AG08396 (cell line): ENCODE measurements at places on chromosomes 4 and X.

- no peak for DNase-seq
Observed at GRCh38 chr4:138999666-139000065, 15.9 kb upstream of the NOCT start.

DNA sequence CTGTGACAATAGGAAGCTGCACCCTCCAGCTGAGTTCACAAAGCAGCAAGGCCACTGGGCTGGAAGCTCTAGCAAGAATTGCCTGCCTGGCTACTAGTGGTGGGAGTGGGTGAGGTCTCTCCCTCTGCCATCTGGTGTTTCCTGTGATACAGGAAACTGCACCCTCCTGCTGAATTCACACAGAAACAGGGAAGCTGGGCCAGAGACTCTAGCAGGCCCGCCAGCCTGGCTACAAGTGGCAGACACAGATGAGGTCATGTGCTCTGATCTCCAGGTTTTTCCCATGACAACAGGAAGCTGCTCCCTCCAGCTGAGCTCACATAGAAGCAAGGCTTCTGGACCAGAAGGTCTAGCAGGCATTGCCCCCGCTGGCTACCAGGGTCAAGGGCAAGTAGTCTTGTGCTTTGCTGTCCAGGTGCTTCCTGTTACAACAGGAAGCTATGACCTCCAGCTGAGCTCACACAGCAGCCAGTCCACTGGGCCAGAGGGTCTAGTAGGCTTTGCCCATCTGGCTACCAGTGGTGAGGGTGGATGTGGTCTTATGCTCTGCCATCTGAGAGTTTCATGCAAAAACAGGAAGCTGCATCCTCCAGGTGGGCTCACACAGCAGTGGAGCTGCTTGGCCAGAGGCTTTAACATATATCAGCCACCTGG is 41.5 kb upstream of the ZXDA start:
- no peak for DNase-seq

DNA sequence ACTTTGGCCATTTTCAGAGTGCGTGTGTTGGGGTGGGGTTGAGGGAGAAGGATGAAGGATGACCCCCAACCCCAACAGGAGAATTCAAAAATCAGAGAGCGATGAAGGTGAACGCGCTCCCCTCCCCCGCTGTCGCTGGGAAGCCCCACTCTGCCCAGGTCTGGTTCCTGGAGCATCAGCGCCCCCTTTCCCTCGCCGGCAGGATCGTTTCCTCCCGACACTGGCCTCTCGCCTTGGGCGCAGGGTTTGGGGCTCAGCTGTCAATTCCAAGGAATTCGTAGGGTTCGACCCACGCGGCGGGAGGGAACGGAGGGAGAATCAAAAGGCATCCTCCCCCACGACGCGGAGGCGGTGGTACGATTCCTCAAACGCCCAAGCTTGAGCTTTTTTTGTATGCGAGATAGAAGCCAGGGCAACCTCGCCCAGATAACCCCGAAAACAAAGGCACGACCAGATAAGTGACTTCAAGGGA is 1.0 kb upstream of the PDGFRA start:
- DNase-seq: peak; percentile 83

GRCh38 chr4:8540991-8541390 is 39.2 kb upstream of the GPR78 start:
- no peak for DNase-seq

- DNase-seq: no peak
Observed at GRCh38 chr4:96073461-96073860, 233.6 kb downstream of the PDHA2 start.

DNA sequence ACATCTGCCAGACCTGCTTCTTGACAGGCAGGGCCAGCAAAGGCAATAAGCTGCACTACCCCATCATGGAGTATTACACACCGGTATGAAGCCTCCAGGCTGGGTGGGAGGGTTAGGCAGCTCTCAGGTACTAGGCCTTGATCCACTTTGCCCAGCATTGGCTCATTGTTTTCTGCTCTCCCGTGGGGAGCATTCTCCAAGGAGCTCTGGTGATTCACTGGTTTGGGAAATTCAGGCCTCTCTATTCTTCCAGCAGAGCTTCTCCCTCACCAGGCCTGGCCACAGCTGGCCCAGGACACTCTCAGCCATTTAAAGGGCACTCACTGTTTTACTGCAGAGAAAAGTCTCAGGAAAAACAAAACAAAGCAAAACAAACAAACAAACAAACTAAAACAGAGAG is 33.0 kb downstream of the DRP2 start:
- no peak for DNase-seq

DNA sequence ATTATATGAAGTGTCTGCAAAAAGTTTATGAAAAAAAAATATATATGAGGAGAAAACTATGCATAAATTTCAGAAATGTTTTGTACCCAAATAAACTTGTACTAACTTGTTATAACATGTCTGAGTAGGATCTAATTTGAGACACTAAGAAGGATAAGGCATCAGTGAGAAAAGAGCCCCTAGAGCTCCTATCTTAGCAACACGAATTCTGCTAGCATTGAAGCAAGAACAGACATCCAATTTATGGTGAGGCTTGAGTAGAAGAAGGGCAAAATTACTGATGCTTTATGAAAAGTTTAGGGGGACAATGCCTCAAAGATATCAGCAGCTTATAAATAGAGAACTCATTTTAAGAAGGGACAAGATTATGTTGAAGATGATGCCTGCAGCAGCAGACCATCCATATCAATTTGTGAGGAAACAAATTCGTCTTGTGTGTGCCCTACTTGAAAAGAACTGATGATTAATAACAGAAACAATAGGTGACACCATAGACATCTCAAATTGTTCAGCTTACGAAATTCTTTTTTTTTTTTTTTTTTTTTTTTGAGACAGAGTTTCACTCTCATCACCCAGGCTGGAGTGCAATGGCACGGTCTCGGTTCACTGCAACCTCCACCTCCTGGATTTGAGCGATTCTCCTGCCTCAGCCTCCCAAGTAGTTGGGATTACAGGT is 35.7 kb upstream of the ADAM29 start:
- no peak for DNase-seq

DNA sequence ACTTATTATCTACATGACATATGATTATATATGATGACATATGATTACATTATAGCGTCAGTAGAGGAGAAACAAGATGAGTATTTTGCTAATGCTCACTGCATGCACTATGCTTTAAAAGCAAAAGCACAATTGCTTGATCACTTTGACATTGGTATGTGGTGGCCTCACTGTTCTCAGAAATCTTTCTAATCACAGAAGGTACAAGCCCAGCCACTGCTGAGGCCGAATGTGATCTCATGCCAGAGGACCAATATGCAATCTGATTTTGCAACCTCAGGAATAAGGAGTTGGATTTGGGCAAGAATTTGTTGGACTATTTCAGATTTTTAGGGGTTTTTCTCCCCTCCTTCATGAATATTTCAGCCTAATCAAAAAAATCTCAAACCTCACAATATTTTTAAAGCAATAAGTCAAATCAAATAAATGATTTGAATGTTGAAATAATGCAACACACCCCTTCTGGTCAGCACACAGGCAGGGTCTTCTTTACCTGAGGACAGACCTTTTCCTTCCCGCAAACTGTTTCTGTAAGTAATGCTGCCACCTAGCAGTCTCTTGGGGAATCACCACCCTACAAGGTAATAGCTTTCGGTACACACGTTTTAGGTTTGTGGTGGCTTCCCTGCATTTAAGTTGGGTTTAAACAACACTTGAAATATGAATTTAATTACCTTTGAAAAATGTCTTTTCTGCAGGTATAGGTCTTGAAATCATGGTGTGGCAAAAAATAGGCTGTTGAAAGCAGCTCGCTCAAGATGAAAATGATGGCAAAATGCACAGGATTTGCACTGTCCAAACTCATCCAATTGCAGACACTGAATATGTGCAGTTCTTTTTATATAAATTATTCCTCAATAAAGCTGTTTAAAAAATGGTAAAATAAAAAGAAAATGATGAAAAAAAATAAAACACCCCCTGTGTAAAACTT is 4.8 kb upstream of the CXCL13 start:
- peak; percentile 42 for DNase-seq

GRCh38 chr4:3858046-3858730 is 92.0 kb downstream of the ADRA2C start:
- no peak for DNase-seq

GRCh38 chrX:19670321-19670750 is 155.0 kb upstream of the MAP3K15 start:
- no peak for DNase-seq

GRCh38 chr4:86822136-86822535 is 27.0 kb downstream of the SLC10A6 start:
- no peak for DNase-seq

DNA sequence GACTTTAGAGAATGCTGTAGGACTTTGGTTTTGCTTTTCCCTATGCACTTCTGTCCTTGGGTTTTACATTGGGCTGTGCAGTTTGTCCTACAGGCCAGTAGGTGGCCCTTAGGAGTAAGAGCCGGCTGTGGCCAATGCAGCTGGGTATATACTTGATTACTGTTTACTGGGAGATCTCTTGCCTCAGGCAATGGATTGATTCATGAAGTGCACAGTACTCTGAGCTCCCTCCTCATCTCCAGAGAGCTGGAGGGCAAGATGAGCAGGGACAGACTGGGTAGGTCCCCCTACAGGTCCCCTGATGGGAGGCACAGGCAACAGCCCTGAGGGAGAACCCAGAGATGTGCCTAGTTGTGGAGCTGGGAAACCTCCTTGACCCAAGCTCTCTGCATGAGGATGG is 103.8 kb upstream of the QRFPR start:
- DNase-seq: peak; percentile 58

- DNase-seq: peak; percentile 60
Observed at GRCh38 chrX:37745354-37745753, 34.5 kb upstream of the CYBB start.

- DNase-seq: no peak
Observed at GRCh38 chr4:149973181-149973580, 105.1 kb upstream of the DCLK2 start.

DNA sequence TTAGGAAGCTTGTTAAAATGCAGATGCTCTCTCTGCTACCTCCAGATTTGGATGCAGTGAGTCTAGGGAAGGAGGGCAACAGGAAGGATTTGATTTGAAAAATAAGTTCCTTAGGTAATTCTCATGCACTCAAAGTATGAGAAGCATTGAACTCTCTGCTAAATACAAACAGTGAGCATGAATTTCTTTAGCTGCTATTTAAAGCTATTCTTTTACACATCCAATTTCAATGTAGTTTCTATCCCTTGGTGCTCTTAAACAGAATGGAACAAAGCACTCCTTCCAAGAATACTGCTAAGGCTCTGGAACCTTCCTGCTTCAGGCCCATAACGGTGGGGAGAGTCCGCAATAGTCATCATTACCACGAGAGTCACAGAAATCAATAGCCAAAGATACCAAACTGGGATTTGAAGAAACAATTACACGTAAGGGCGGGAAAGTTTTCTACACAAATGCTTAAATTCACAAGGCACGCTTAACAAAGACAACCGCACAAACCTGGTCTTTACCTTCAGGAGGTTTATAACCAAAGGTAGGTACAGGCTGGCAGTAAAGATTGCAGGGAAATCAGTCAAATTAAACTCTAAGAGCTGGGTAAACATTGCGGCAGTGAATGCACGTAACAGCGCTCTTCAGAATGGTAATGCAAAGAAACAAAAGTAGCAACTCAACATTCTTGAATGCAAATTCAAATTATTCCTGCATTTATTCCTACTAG is 123.2 kb upstream of the NAP1L5 start:
- DNase-seq: no peak

DNA sequence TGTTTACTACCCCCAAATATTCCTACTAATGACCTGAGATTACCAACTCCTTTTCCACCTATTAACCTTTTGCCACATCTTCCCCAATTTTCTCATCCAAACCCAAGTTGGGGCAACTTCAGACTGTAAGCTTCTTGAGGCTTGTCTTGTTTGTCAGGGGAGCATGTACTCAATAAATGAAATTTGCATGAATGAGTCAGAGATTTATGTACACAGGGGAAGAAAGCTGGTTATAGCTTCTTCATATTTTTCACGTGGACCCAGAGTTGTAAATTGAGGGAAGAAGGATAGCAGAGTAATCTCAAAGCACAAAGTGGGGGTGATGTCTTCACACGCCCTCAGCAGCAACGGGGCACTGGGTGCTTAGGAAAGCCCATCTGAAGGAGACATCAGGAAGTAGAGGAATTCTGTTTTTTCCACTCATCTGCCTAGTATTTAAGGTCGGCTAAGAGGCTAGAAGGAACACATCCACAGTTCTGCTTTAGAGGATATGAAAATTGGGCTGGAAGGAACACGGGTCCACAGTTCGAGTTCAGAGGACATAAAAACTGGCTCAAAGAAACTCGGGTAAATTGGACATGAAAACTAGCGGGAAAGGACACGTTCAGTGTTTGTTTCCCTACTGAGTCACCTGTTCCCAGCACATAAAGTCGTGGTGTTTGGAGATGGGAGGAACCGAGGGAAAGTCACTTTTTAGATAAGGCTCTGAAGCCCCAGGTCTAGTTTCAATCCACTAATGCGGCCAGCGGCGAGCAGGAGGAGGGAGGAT is 696 bp upstream of the CA5B start:
- DNase-seq: no peak

GRCh38 chrX:28058901-28059300 is 77.7 kb upstream of the DCAF8L1 start:
- DNase-seq: no peak

DNA sequence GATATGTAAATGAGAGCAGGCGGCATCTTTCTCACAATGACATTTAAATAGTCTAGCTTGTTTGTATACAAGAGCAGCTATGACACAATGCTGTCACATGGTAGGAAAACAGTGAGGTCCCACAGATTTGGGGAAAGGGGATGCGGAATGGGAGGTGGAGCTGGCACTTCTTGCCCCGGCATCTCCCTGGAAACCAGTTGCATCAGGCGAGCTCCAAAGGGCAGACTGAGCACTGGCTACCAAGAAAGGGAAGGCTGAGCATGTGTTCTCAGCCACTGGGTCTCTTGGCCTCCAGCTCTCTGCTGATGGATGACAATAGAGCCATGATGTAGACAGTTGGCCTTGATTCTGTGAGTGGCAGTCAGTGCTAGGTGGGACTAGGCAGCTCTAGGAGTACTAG is 109.0 kb downstream of the UCHL1 start:
- no peak for DNase-seq

DNA sequence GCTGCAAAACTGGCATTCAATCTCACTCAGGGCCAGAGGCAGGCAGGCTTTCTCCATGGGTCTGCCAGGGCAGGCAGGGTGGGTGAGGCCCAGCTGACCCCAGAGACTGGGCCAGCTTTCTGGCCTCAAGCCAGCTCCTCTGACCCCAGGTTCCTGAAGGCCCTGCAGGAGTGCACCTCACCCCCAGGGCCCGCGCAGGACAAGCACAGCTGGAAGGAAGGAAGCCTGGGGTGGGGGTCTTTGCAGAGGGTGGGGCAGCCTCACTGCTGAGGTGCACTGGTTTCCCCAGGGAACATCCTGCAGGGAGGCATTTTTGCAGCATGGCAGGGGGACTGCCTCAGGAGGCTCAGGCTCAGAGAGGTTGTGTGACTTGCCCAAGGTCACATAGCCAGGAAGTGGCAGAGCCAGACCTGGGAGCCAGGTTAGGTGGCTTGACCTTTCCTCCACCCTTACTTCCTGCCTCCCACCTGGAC is 31.5 kb upstream of the AFAP1 start:
- no peak for DNase-seq

DNA sequence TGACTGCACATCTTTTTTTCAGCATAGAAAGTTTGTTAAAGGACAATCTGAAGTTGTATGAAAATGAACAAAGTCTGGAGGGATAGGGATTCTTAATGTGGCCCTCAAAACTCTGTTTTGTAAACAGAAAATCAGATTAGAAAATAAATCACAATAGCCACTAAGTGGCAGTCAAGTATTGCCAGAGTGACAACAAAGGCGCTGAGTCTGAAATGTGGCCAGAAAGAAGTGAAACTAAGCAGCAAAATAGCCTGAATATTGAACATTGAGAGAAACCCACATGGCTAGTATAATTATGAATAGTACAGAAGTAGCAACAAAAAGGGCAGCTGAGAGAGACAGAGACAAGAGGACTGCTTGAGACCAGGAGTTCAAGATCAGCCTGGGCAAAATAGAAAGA is 81.1 kb upstream of the CT45A1 start:
- DNase-seq: no peak
